ENCODE measurements at places on chromosomes 16 and 17.

GRCh38 chr16:71230122-71230845 lies at the start of gene HYDIN:
HYDIN (minus strand) TSS chr16:71230722; CDS start chr16:71186895, 43,827 bp downstream.
- H3K36me3 ChIP-seq: no peaks in the 10 kb centered on the region
- H3K27ac ChIP-seq: no peak within 1 kb of the TSS
- H3K27me3 ChIP-seq: peaks cover 7% of the 10 kb centered on the region
- H3K4me1 ChIP-seq: no peaks in the 10 kb centered on the region

- no peak for DNase-seq
- no peaks in the 10 kb centered on the region for H3K27me3 ChIP-seq
- no peaks in the 10 kb centered on the region for H3K36me3 ChIP-seq
- no peaks in the 10 kb centered on the region for H3K4me1 ChIP-seq
- no peak overlapping the region for H3K4me3 ChIP-seq
Measured at GRCh38 chr17:79113699-79114457, 39.3 kb downstream of the ENGASE start.

DNA sequence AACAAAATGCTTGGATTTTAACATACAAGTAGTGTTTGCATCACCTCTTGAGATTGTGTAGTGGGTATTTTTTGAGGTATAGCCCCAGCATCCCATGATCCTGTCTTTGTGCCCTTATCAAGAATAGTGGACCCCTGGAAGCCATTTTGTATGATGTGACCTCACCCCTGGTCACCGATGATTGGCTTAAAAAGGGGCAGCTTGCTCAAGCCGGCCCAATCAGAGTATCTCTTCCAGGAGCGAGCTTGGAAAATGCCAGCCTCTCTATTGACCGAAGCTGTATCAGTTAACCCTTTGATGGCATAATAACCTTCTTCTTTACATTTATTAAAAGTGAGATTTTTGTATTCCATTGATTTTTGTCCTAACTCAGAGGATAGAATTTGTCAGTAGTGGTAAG lies 55.5 kb upstream of the FAM20A start:
- no peaks in the 10 kb centered on the region for H3K36me3 ChIP-seq
- no peaks in the 10 kb centered on the region for H3K4me1 ChIP-seq
- no peak overlapping the region for H3K4me3 ChIP-seq
- no peak for DNase-seq

GRCh38 chr16:23877107-23878070 lies 41.6 kb downstream of the PRKCB start:
- no peak for DNase-seq
- H3K4me1 ChIP-seq: peaks cover 79% of the 10 kb centered on the region
- no peak overlapping the region for H3K4me3 ChIP-seq

DNA sequence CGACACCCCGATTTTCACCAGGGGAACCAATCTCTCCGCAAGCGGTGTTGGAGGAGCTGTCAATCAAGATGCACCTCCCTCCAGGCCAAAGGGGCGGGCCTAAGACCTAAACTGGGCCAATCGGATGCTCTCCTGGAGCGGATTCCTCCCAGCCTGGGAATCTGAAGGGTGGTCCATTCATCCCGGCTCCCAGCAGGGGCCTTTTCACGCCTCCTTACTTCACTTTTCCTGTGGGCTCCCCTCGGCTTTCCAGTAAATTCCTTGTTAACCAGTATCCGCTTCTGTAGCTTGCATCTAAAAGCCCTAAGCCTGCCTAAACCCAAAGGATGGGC lies 17.1 kb downstream of the C16orf74 start:
- peaks cover 8% of the 10 kb centered on the region for H3K4me1 ChIP-seq
- no peaks in the 10 kb centered on the region for H3K36me3 ChIP-seq
- H3K4me3 ChIP-seq: no peak overlapping the region
- H3K27ac ChIP-seq: no peak overlapping the region
- DNase-seq: no peak

GRCh38 chr16:87201052-87201451 lies 116.1 kb downstream of the C16orf95 start:
- H3K27me3 ChIP-seq: peaks cover 11% of the 10 kb centered on the region
- no peak overlapping the region for H3K4me3 ChIP-seq
- no peaks in the 10 kb centered on the region for H3K36me3 ChIP-seq
- H3K27ac ChIP-seq: no peak overlapping the region

DNA sequence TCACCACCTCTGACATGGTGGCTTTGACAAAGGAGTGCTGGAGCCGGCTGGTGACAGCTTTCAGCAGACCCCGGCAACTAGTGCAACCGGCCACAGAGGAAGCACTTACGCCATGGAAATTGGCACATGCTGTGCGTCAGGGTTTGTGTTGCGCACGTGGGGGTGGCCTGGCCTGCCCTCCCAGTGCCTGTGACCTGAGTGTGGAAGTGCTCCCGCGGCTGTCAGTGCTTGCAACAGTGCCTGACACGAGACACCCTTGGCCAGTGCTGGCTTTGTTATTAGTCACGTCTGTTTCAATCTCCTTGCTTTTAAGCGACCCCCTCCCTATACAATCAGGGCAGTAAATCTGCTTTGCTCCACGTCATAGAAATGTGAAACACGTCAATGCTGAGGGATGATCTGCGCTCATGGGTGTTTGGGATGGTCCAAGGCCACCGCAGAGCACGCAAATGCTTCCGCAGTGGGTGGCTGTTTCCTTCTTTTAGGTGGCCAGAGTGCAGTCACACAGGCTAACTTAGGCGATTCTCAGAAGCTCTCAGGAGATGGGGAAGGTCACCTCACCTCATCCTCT lies 64.3 kb downstream of the PGS1 start:
- H3K36me3 ChIP-seq: no peaks in the 10 kb centered on the region
- no peak for DNase-seq
- H3K4me3 ChIP-seq: no peak overlapping the region

Data from activated T-helper 1 cell treated with anti-CD3 and anti-CD28 coated beads, Interleukin-12 subunit alpha, Interleukin-12 subunit beta, Interleukin-2, Interleukin-4 antibody, amounts not matched to agents 30 ng/mL and 10 ng/mL and 1 ng/mL, durations not matched to agents 14 hours and 24 hours and 36 hours (primary cell).